ENCODE measurements at places on chromosomes 5 and 9.

- no peak for DNase-seq
These were observed 13.8 kb downstream of the GZMK start for GRCh38 chr5:55037890-55038289.

DNA sequence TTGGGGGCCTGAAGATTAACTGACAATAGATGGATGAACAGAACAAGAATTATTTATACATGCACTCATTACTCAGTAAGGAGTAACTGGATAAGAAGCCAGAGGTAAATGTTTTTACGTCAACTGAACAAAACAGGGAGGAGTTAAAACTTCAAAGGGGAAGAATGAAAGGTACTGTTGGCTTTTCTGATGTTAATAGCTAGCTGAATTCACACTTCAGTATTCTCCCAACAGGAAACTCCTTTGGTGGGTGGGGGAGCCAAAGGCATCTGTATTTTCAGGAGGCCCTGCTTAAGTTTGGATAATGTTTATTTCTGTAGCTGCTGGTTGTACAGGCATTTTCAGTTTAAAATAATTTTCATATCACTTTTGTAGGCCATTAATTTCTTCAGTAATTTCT, 23.2 kb upstream of the RFK start:
- DNase-seq: no peak

DNA sequence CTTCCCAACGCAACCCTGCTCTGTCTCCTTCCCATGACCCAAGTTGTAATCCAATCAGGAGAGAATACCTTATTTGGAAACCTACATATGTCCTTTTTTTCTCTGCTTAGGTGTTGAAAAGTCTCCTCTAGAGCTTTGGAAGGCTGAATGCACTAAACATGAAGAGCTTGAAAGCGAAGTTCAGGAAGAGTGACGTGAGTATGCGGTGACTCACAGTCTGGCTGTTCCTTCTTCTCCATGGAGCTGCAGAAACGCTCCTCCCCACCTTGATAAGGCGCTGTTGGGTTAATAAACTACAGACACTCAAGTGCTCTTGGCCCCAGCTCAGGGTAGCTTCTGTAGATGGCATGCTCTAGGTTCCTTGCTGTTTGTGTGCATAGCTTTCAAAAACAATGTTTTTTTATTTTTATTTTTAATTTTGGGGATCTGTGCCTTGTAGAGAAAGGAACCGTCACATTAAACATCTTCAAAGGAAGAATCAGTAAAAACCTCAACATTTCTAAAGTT, 30.7 kb downstream of the RAI14 start:
- peak; percentile 97 for DNase-seq

DNA sequence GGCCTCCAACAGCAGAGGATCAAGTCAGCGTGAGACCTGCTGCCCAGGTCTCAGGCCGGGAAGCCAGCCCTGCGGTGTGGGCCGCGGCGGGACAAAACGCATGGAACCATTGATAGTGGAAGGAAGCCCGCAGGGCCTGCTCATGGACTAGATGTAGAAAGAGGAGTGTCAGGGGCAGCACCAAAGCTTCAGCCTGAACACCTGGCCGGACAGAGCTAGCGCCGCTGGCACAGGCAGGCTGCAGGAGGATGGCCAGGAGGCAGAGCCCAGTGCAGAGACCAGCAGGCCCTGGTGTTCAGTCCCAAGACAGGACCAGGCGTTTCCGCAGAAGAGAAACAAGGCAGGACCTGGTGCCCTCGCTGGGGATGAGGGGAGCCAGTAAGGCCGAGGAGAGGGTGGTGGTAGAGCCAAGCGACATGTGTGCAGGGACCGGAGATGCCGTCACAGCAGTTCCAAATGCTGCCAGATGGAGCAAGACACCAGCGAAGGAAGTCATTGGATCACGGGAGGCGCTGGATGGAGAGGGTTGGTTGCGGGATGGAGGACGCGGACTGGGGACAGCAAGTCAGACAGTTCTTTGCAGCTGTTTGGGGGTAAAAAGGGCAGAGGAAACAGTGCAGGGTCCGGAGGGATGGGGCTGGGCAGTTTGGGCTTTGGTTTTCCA, 42.1 kb upstream of the OLFM1 start:
- no peak for DNase-seq

DNA sequence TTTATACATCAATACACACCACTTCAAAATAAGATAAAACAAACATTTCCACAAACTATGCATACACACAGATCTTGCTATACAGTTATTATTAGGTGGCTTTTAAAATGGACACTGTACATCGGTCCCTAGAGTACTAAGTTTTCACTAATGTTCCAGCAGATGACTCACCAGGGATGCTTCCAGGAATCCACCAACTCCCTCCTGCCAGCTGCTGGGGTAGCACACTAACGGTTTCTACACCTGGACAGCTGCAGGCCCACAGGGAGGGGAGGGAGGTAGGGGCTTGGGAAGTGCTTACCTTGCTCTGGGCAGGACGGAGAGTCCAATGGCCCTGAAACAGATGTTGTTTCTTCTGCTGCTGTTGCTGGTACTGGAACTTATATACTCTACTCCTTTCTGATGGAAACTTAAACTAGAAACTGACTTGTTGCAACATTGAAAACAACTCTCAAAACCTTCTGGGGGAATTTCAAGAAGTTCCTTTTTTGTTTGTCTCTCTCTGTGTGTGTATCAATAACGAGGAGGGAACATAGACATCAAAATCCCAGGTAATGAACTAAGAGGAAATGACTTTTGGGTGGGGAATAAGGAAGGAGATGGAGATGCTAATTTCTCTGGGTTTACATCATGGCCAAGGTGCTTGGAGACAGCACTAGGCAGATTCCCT, at the start of gene IL12B:
IL12B (minus strand) TSS at position 357 of the 670 bp plus-strand sequence. CDS start 3,705 bp downstream, outside the sequence.
- peak; percentile 46 for DNase-seq

DNA sequence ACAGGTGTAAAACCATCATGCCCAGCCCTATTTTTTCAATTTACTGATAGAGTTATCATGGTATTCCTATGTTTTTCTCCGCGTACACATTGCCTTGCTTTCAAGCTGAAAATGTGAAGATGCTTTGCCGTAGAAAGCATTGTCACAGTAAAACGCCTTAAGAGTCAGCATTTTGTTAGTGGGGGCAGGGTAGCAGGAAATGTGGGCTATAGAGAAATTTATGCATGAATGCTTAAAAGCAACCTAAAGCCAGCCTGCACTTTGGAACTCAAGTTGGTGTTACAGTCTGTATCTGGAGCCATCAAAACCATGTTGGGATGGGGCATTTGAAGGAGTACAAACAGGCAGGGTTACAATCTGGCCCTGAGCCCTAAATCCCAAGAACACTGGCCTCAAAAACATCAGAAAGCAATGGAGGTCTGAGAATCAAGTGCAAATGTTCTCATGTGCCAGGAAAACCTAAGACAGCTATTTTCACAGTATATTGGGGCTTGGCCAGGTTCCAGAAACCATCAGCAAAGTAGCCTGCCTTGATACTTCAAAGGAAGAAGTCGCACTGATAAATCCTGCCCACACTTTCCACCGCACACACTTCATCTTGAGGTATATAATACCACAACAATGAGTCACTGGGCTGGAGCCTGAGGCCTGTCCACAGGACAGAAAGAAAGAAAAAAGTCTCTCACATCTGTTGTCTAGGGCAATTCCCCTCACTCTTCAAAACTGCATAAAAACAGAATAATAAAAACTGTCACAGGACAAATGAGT, 313.8 kb downstream of the ENC1 start:
- peak; percentile 97 for DNase-seq

- DNase-seq: no peak
These were observed 12.3 kb downstream of the WHRN start for GRCh38 chr9:114492991-114493390.

- no peak for DNase-seq
These were observed 58.0 kb upstream of the OLFM1 start for GRCh38 chr9:135029463-135029862.

- DNase-seq: peak; percentile 67
These were observed at the start of gene FER for GRCh38 chr5:108747774-108748400. Gene FER, plus strand, starts transcription at chr5:108747897. Its CDS starts 50,286 bp downstream, at chr5:108798183.

DNA sequence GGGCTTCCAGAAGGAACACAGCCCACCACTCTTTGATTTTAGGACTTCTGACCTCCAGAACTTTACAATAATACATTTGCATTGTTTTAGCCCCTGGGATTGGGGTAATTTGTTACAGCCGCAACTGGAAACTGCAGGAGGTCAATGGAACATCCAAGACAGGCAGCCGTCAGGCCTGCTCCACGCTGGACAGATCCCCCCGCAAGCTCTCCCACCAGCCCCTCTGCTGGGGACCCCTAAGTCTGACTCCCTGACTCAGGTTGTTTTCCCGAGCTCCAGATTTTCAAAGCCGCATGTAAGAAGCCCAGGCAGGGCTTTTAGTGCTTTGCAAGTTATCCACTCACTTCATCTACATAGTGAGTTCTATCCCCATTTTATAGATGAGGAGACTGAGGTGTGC, 127.6 kb downstream of the PAX5 start:
- DNase-seq: no peak

DNA sequence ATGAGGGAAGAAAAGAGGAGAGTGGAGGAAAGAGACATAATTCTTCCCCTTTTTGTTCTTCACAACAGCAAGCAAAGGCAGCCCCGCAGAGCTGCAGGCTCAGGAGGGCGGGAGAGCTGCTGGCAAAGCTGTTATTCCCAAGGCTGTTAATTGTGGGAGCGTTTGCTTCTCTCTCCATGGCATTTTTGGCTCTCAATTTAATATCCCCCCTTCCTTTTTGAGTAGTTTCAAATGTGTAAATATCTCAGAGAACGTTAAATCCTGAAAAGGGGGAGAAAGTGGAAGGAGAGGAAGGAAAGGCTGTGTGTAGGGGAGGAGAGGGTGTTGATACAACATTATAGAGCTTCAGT, 165.7 kb downstream of the NSG2 start:
- no peak for DNase-seq

DNA sequence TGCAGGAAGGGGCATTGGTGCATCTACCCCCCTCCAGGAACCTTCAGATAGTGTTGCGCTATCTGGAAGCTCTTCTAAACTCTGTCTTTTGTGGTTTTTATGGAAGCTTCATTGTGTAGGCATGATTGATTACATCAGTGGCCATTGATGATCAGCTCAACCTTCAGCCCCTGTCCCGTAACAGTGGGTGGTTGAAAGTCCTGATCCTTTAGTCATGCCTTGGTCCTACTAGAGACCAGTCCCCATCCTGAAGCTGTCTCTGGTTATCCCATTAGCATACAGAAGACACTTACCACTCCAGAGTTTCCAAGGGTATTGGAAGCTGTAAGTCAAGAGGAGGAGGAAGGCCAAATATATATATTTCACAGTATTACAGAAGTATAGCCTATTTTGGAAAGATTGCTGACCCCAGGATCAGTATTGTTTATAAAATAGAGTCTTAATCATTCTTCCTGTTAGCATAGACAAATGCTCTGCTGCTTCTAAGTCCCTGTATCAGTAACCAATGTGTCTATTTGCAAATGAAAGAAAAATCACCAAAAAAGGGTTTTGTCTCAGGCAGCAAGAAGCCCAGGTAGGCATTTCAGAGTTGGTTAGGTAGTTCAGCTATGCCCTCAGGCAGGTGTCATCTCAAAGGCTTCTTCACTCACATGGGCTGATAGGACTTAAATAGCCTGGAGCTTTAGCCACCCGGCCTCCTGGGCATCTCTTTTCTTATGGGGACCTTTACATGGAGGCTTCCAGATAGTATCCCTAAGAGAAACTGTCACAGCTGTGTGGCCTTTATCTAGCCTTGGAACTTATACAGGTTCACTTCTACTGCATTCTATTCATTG, 41.6 kb downstream of the SPIN1 start:
- peak; percentile 19 for DNase-seq

DNA sequence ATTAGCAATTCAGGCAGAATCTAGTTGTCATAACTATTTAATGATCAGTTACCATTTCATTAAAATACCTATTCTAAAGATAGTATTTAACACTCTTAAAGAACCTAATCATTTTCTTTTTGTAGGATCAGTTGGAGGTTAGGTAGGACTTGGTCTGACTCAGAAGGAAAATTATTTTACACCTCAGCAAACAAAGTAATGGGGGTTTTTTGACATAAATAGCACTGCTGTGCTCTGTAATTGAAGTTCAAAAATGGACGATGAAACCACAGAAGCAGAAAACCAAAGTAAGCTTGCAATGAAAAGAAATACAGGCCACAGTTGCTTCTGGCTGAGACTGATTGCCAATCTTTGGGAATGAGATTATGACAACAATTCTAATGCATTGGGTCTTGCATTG, 187.0 kb upstream of the TRPM3 start:
- DNase-seq: no peak

GRCh38 chr5:147743012-147743411, 39.5 kb downstream of the JAKMIP2 start:
- DNase-seq: no peak

GRCh38 chr5:149432376-149432775, 53.3 kb upstream of the IL17B start:
- no peak for DNase-seq

GRCh38 chr5:120913396-120913795, 449.3 kb downstream of the PRR16 start:
- no peak for DNase-seq

DNA sequence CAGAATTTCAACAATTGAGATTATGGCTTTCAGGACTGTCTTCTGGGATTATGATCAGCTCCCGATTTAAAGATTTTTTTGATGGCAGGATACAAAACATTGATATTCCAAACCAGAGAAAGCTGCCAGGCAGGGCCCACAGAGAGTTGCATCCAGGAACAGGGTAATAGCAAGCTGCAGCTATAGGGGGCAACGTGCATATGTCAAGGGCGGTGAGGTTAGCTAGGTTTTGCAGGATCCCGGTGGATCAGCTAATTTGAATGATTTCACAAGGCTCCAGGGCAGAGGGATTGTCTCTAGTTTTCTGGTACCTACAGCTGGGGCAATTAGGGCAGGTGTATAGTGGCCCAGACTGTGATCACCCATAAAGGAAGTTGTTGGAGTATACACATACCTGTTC, 339.4 kb downstream of the CHSY3 start:
- DNase-seq: no peak

DNA sequence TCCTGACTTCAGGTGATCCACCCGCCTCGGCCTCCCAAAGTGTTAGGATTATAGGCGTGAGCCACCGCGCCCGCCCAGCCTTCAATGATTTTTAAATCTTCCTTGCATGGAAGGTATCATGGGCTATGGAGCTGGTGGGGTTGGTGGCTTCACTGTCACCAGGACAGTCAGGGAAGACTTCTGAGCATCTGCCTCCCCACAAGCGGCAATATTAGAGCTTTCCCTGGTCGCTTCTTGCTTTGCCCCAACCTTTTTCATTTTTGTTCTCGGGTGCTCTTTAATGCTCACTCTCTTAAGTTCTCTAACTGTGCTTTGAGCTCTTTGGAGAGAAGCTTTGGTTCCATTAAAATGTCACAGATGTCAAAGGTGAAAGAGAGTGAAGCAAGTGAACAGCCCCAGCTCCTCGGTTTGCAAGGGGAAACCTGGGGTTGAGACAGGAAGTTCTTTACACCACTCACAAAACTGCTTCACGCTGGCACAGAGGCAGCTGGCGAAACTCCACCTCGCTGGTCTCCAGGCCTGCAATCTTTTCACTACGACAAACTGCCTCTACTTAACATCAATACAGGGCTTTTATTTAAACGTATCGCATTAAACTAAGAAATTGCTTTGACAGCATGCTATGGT, 142.5 kb upstream of the RETREG1 start:
- no peak for DNase-seq

- DNase-seq: no peak
These were observed 167.7 kb downstream of the GRIA1 start for GRCh38 chr5:153658149-153658548.

Measured in fibroblast of skin of right quadriceps (primary cell).